ENCODE measurements at places on chromosomes 3 and 15.

- H3K27me3 ChIP-seq = peaks cover 2% of the 10 kb centered on the region
- H3K27ac ChIP-seq = peak overlapping the region; percentile 75
- H3K36me3 ChIP-seq = peaks cover 19% of the 10 kb centered on the region
- H3K4me1 ChIP-seq = peaks cover 10% of the 10 kb centered on the region
Measured at GRCh38 chr3:125032100-125032643, 23.6 kb downstream of the HEG1 start.

DNA sequence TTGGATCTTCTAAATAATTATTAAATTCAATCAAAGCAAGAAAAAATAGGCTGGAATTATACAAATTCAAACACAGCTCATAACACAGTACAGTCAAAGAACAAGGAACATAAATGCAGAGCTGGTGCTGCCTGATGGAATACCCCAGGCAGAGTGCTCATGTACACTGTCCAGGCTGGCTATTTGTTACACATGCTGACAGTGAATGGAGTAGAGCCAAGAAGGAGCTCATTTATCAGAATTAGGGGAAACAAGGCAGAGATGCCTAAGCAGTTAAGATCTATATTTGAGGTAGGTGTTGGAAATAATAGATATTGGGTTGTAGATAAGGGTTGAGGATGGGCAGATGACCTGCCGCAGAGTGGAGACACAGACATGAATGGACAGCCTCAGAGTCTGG lies 788.2 kb upstream of the ARPP21 start:
- no peak overlapping the region for H3K27ac ChIP-seq
- no peak overlapping the region for H3K4me3 ChIP-seq
- H3K4me1 ChIP-seq = peaks cover 22% of the 10 kb centered on the region
- no peaks in the 10 kb centered on the region for H3K27me3 ChIP-seq
- no peaks in the 10 kb centered on the region for H3K36me3 ChIP-seq

DNA sequence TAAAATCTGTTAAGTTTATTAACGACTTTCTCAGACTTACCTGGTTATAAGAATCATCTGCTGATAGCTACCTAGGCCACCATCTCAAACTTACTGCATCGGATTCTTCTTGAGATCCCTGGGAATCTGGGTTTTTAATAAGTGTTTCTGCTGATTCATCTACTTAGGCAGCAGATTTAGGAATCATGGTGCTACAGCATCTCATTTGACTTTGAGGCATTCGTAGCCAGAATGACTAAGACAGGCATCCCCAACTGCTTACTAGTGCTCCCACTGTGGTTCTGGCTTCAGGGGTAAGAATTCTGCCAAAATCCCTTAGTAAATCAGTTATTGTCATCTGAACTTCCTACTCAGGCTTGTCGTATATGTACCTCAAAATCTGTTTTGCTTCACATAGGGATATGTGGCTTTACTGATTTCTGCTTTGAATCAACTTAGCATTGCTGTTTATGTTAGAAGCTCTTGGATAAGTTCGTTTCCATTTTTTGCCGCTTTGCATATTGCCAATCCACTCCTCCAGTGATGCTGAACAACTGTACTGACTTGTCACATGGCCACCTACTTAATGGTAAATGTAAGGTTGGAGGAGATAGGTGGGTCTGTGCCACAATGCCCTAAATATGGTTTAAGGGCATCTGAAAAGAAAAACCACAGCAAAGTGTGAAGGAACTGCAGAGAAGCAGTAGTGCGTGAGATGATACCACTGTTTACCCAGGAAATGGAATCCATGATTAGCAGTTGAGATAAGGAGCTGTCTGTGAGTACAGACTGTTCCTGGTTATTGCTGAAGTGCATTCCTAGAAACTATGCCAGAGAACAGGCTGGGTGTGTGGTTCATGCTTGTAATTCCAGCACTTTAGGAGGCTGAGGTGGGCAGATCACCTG lies 60.3 kb downstream of the MAP6D1 start:
- H3K27me3 ChIP-seq = no peaks in the 10 kb centered on the region
- no peak for DNase-seq
- H3K36me3 ChIP-seq = no peaks in the 10 kb centered on the region
- H3K27ac ChIP-seq = no peak overlapping the region
- H3K4me3 ChIP-seq = no peak overlapping the region

DNA sequence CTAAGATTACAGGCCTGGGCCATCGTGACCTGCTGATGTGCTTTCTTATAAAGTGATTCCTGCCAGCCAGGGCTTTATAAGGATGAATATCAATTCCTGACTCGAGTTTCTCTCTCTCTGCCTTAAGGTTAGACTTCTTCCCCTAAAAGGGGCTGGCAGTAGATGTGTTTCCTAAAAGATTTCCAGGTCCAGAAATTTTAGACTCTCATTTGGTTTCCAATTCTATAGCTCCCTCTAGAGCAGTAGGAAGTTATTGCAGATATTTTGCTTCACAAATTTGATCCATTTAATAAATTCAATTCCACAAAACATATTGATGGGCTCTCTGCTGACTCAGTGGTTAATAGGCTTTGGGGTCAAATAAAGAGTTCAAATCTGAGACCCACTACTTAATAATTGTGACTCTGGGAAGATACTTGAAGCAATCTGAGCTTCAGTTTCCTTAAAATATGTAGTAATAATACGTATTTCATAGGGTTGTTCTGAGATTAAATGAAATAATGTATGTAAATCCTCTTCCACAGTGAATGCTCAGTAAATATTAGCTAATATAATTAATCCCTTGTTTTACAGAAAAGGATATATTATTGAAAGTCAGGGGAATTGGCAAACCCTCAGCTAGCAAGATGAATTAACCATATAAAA lies 2.1 kb downstream of the TRIM69 start:
- no peak for DNase-seq
- H3K36me3 ChIP-seq = peaks cover 5% of the 10 kb centered on the region
- H3K27me3 ChIP-seq = peaks cover 3% of the 10 kb centered on the region
- no peaks in the 10 kb centered on the region for H3K4me1 ChIP-seq

GRCh38 chr15:66019826-66020398 lies 150.6 kb downstream of the RAB11A start:
- peaks cover 6% of the 10 kb centered on the region for H3K27me3 ChIP-seq
- no peak for DNase-seq
- H3K4me1 ChIP-seq = no peaks in the 10 kb centered on the region
- no peak overlapping the region for H3K27ac ChIP-seq

DNA sequence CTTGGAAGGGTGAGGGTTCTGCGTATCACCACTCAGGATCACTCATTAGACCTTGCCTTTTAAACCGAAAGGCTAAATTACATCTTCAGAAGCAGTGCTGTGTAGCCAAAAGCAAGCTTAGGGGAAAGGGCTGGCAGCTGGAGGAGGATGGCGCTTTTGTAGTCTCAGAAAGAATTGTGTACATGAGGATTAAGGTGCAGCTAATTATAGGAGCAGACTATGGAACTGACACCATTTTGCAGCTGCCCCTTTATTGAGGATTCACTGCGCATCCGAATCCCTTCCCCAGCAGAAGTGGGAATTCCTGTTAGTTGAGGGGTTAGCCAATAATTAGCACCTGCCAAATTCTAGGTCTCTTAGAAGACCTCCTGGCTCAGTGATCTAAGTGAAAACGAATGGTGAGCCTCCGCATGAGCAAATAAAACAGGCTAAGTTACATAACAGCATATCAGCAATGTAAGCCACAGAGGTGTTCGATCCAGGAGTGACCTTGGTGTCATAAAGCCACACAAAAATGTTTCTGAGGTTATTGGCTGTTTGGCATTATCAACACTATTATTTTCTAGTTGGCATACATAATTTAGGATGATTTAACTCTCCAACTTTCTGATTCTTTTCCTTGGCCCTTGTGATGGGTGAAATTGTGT lies 42.6 kb upstream of the SEMA6D start:
- H3K4me3 ChIP-seq = no peak overlapping the region
- peak overlapping the region; percentile 69 for H3K27ac ChIP-seq
- peaks cover 8% of the 10 kb centered on the region for H3K36me3 ChIP-seq
- H3K27me3 ChIP-seq = peaks cover 3% of the 10 kb centered on the region
- no peak for DNase-seq
- H3K4me1 ChIP-seq = peaks cover 42% of the 10 kb centered on the region

GRCh38 chr3:127093312-127093711 lies 99.6 kb upstream of the PRR23E start:
- no peak for DNase-seq
- H3K27ac ChIP-seq = peak overlapping the region; percentile 43
- peaks cover 18% of the 10 kb centered on the region for H3K27me3 ChIP-seq
- H3K4me1 ChIP-seq = peaks cover 35% of the 10 kb centered on the region

DNA sequence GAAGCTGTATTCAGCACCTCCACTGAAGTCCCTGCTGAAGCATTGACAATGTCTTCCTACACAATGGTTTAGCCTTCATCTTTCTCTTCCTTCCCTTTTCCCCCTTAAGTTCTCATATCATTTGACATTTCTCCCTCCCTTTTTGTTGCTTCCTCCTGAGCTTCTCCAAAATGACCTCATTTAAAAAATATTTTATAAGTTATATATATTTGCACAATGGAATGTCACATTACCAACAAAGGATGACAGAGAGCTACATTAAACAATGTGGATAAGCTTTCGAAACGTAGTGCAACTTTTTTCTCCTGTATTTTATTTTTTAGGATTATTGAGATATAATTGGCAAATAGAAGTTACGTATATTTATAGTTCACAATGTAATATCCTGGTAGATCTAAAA lies 13.2 kb upstream of the DLG1 start:
- no peak overlapping the region for H3K27ac ChIP-seq
- peaks cover 3% of the 10 kb centered on the region for H3K27me3 ChIP-seq
- no peaks in the 10 kb centered on the region for H3K4me1 ChIP-seq
- peaks cover 6% of the 10 kb centered on the region for H3K36me3 ChIP-seq
- H3K4me3 ChIP-seq = no peak overlapping the region
- DNase-seq = no peak

GRCh38 chr3:64554096-64554920 lies 133.5 kb downstream of the ADAMTS9 start:
- no peak for DNase-seq
- no peaks in the 10 kb centered on the region for H3K4me1 ChIP-seq
- H3K36me3 ChIP-seq = no peaks in the 10 kb centered on the region
- no peak overlapping the region for H3K4me3 ChIP-seq

DNA sequence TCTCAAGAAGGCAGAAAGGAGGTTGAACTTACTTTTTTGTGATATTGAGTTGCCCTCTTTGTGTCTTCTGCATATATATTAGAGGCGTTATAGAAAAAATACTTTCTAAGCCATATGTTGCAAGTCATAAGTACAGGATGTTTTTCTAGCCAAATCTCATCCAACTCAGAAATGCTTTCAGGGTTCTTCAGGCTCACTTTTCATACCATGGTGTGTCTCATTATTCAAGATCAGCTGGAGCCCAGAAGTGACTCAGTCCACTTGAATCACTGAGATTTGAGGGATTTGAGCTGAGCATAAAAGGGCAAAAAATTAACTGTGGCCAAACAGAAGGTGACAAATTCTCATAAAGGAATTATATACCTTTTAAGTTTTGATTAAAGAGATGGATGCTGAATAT lies 157.3 kb downstream of the WNT5A start:
- peaks cover 8% of the 10 kb centered on the region for H3K36me3 ChIP-seq
- H3K4me1 ChIP-seq = no peaks in the 10 kb centered on the region
- no peak for DNase-seq
- H3K27me3 ChIP-seq = peaks cover 2% of the 10 kb centered on the region

DNA sequence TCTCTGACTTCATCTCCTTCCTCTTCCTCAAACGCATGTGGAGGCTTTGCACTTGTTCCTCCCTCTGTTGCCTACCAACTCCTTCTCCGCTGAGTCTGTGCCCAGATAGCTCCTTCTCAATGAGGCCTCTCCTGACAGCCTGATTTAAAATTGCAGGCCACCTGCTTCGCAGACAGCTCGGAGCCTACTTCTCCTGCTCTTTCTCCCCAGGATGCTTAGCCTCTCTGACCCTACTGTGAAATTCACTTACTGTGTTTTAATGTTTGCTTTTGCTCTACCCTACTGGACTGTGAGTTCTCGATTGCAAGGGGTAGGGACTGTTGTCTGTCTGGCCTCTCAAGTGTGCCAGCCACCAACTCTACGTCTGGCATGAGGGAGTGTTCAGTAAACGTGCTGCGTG lies 83.4 kb downstream of the EEFSEC start:
- no peaks in the 10 kb centered on the region for H3K27me3 ChIP-seq
- no peak overlapping the region for H3K4me3 ChIP-seq
- DNase-seq = no peak
- peaks cover 38% of the 10 kb centered on the region for H3K4me1 ChIP-seq
- H3K36me3 ChIP-seq = no peaks in the 10 kb centered on the region

DNA sequence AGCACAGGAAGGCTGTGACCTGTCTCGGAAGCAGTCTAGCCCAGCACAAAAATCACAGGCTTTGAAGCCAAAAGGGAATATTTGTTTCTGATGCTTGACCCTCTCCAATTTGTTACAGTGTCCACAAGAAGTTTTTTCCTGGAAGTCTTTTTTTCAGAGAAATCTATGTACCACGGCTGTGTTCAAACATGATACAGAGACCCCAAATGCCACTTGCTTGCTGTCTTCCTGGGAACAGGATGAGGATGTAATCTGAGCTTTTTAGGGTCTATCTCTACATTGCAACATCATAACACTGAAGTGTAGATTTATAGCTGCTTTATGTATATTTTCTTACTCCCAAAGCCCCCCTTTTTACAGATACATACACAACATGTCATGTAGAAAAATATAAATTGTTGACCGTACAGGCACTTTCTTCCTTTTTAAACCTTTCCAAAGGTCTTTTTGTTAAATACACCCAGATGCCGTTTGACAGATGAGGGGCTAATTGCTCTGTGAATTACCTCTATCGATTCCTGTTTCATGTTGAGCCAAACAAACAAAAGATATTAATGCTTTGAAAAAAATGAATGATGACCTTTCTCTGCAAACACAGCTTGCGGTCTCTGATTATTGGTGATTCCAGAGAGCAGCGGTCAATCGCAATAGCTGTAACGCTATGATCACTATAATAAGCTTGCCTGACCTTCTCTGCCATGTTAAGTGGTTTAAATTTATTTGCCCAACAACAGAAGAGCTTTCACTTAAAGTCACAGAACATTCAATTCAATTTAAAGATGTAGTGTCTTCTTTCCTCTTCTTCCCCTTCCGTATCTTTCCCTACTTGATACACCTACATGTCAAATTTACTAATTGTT lies 875.9 kb upstream of the NR2F2 start:
- peaks cover 2% of the 10 kb centered on the region for H3K27me3 ChIP-seq
- no peaks in the 10 kb centered on the region for H3K4me1 ChIP-seq
- DNase-seq = no peak
- H3K27ac ChIP-seq = no peak overlapping the region

GRCh38 chr15:48992545-48992944 lies 28.8 kb upstream of the SHC4 start:
- H3K4me3 ChIP-seq = no peak overlapping the region
- no peaks in the 10 kb centered on the region for H3K27me3 ChIP-seq
- no peak overlapping the region for H3K27ac ChIP-seq
- no peaks in the 10 kb centered on the region for H3K4me1 ChIP-seq
- DNase-seq = no peak

DNA sequence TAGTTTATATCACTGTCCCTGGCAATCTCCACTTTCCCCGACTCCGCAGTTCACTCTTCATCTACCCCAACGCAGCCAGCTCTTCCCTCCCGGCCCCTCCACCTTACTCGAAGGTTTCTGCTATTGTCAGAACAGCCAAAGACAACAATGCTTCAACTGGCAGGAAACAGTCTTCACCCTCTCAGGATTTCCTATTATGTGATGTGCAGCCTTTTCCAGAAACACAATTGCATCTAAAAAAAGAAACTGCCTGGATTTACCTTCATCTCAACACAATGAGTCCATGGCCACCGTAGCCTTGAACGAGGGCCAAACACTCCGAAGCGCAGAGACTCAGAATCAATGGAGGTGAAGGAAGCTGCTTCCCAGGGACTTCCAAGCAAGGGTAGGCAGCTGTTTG lies 182.1 kb upstream of the TSC22D2 start:
- H3K4me1 ChIP-seq = peaks cover 26% of the 10 kb centered on the region
- no peaks in the 10 kb centered on the region for H3K36me3 ChIP-seq
- H3K27ac ChIP-seq = no peak overlapping the region
- no peak for DNase-seq
- peaks cover 3% of the 10 kb centered on the region for H3K27me3 ChIP-seq
- H3K4me3 ChIP-seq = no peak overlapping the region

Measured in glutamatergic neuron (in vitro differentiated cells).